NCI-H2081 treated with DMSO at 0.1 percent for 48 hours (cell line): ENCODE measurements at places on chromosomes 16 and 17.

DNA sequence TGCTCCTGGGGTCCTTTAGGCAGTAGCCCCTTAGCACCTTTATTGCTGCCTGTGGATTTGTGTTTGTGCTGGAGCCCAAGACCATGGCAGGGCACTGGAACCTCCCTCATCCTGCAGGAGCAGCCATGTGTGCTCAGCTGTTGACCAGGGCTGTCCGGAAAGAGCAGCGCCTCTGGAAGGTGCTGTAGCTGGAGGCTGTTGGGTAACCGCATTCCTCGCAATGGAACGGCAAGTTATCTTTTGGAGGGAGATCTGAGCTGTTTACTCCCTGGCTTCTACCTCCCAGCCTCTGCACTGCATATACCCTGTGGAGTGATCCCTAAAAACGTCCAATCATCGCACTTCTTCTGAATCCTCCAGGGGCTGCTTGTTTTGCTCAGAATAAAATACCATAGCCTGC lies 291.0 kb downstream of the SNX29 start:
- DNase-seq: no peak

- no peak for DNase-seq
Measured at GRCh38 chr17:45703806-45704205, 80.3 kb upstream of the CRHR1 start.

GRCh38 chr17:4479982-4480751 lies 18.5 kb upstream of the SPNS2 start:
- no peak for DNase-seq

- no peak for DNase-seq
Measured at GRCh38 chr17:7932483-7932891, 481 bp downstream of the CNTROB start.

GRCh38 chr17:61496957-61497653 lies 44.9 kb downstream of the TBX4 start:
- DNase-seq: no peak

GRCh38 chr17:2928294-2928890 lies 132.2 kb downstream of the RAP1GAP2 start:
- no peak for DNase-seq

DNA sequence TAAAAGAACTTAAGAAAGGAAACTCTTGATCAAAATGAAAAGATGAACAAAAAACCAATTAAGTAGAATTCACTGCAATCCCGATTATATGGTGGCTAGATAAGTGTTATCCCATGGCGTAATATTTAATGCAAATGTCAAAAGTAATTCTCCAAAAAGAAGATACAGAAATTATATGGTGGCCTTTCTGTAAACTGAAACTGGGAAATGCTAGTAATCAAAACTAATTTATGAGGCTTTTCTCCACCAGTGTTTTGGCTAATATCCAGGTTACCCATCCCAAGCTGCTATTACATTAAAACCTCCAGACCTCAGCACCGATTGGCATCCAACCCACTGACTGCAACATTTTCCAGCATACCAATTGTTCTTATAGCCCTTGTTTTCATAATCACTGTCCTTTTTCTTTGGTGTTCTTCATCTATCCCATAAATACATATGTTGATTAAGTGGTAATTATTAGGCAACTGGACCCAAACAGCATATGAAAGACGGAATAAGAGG lies 77.2 kb upstream of the TNRC6A start:
- no peak for DNase-seq

GRCh38 chr17:11138023-11138422 lies 103.0 kb upstream of the SHISA6 start:
- no peak for DNase-seq

DNA sequence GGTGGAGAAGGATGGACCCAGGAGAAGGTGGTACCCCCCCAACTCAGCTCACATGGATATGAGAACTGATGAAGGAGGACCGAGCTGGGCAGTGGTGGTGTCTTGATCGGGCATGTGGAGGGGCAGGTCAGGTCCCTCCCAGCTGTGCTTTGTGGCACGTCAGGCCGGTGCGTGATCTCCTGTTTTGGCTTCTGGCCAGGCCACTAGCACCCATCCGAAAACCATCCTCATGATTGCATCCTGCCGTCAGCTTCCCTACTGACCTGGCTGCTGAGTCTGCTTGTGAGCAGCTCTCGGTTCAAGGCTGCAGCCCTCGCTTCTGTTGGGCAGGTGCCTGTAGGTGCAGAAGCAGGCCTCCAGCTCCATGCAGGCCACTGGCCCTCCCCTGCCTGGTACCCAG lies 53.1 kb downstream of the PLD6 start:
- no peak for DNase-seq

DNA sequence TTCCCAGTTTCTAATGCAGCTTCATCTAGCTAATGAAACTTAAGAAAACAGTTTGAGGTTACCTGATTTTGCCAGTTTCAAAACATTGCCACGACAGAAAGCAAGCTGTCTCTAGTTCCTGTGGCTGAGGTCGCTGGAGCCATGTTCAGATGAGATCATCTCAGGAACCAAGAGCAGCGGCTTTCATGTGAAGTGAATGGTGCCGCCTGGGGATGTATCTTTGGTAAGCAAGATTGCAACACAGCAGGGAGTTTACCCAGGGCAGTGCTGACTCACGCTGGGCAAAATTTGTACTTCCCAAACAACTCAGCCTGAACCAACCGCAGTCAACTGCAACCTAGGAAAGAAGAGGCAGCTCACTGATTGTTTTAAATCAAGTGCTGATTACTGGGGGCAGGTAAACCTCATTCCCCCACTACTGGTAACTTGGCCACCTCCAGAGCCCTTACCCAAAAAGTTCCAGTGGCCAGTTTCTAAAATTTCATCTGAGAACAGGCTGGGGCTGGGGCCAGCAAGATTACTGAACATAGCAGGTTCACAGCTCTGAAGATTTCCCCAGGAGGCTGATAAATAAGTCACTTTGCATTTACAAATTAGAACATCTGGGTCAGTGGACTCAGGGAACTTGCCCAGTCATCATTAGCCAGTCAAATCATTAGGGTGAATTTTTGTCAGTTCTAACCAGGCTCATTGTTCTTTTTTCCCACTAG lies at the start of gene RFFL:
Gene RFFL, minus strand, starts transcription at position 194 of the 710 bp plus-strand sequence. CDS start 37,154 bp downstream, outside the sequence.
- DNase-seq: peak; percentile 46

DNA sequence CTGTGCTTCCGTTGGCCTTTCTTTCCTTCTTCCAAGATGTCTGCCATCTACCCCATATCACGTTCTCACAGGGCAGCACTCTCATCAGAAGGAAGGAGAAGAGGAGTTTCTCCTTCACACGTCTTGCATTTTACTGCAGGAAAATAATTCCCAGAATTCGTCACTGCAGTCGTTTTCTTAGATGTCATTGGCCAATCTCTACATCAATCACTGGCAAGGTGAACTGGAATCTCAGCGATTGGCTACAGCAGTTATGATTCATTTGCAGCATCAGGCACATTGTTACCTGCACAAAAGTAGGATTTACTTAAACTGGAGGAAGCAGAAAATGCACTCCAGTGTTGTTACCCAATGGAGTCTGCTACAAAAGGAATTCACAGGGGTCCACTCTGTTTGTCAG lies 277.2 kb upstream of the RBFOX1 start:
- DNase-seq: no peak
